ENCODE measurements at places on chromosomes 16 and 17.

DNA sequence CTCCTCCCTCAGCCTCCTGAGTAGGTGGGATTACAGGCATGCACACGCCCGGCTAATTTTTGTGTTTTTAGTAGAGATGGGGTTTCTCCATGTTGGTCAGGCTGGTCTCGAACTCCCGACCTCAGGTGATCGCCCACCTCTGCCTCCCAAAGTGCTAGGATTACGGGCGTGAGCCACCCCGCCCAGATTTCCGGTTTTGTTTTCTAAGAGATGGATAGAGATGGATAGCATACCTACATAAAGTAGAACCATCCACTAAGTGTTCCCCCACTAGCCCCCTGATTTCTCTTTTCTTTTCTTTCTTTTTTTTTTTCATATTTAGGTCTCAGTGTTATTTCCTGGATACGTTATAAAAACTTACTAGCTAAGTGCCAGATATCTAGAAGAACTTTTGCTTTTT is 2.0 kb downstream of the WSB1 start:
- no peak for DNase-seq

DNA sequence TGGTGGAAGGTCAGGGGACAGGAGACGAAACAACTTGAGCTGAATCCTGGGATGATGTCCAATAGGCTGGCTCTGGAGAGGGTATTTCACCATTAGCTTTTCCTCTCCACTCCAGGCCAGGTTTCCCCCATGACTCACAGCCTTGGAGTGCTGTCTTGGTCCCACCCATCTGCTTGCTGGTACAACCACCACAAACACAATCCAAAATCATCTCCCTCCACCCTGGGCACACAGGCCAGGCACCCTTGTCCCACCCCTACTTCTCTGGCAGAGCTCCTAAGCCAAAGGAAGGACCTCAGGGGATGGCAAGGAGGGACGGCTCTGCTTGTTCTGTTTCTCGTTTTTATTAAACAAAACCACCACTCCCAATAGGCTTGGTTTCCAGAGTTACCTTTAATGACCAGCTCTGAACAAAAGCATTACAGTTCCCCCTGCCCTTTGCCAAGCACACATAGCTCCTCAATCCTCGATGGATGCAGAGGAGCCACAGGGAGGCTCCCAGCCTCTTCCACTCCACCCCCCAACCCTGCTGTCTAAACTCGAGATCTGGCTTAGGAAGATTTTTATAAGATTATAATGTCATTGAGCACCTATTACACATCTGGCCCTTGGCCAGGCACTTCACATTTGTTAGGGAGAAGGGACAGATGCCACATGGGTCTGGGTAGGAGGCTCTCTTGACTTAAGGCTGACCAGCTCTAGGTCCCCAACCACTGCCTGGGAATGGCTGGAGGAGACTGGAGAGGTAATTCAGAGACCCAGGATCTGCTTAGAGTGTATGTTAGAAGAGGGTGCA is 13.3 kb downstream of the CAVIN1 start:
- DNase-seq = no peak

DNA sequence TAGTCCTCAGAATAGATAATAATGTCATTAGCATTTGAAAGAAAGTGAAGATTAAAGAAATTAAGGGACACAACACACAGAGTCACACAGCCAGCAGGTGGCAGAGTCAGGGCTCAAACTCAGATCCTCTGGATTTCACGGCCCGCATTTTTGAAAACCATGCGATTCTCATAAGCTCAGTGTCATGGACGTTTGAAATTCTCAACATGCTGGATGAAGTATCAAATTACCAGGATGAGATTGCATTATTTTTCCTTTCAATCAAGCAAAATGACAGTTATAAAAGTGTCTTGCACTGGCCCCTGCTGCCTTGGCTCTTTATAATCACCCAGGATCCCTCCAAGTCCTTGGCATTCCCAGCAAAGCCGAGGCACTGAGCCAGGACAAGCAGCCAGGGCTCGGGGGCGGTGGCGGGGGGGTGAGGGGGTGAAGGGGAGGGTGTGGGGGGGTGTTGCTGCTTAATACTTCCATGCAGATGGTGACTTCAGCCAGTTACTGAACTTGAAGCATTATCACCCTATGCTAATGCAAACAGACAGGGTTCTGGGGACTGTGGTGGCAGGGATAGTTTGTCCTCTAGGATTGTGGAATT is 6.6 kb upstream of the BMERB1 start:
- DNase-seq = peak; percentile 44

GRCh38 chr16:57870753-57871454 is 68.6 kb upstream of the KIFC3 start:
- DNase-seq = no peak

DNA sequence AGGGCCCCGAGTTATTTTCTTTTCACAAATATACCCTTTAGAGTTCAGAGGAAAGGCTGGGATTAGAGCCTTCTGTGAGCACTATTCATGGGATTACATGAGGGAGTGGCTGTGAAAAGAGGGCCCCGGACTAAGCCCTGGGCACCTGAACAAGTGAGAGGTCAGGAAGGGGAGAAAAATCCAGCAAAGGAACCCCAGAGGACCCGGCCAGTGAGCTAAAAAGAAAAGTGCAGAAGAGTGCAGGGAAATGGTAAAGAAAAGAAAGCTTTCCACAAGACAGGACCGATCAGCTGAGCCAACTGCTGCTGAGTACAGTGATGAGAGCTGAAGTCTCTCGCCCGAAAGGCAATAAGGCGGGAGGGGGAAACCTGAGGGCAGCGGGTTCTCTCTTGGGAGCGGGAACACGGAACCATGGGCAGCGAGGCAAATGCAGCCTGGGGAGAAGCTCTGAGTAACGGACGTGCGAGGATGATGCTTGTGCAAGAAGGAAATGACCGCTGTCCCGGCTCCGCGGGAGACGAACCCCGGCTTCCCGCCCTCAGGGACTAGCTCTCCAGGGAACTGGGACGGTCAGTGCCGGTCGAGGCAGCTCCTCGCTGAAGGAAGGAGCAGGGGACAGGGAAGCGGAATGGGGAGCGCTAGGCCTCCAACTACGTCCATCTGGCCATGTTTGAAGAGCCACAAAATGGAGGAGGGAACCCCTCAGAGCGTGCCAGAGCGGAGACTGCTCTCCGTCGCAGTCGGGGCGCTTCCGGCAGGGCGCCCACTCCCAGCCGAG is 665 bp upstream of the ALDH3A2 start:
- DNase-seq = peak; percentile 22

GRCh38 chr17:2197271-2197670 is 106.3 kb downstream of the SMG6 start:
- no peak for DNase-seq

- no peak for DNase-seq
Measured at GRCh38 chr17:66283971-66284370, 18.4 kb upstream of the PRKCA start.

- DNase-seq = no peak
Measured at GRCh38 chr16:79703066-79703465, 102.5 kb upstream of the MAF start.

- no peak for DNase-seq
Measured at GRCh38 chr16:86986136-86986535, 331.1 kb downstream of the C16orf95 start.

GRCh38 chr16:79295746-79296145 is 304.8 kb downstream of the MAF start:
- no peak for DNase-seq

- no peak for DNase-seq
Measured at GRCh38 chr16:48960830-48961229, 320.8 kb downstream of the CBLN1 start.

GRCh38 chr16:80731915-80732314 is 72.5 kb downstream of the CDYL2 start:
- no peak for DNase-seq

GRCh38 chr17:44118427-44119050 is 4.9 kb downstream of the HDAC5 start:
- DNase-seq = no peak

- DNase-seq = no peak
Measured at GRCh38 chr16:74720579-74720978, 19.9 kb upstream of the MLKL start.

GRCh38 chr17:69246726-69247375 is 18.2 kb upstream of the ABCA10 start:
- DNase-seq = peak; percentile 40

DNA sequence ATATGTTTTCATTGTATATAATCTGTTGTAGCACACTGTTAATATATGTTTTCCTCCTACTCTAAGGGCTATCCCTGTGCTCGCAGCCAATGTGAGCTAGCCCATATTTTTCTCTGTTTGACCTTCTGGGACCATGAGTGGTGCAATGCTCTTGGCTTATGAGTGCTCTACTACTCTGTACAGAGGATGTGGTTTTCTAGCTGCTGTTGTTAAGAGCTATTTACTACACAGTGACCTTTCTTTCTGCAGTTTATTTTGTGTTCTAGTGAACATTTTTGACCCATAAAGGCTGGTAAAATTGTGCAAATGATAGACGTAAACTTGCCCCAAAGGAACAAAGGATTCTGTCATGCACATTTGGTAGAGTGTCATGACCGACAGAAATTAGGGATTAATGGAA is 84.1 kb upstream of the CPHXL start:
- no peak for DNase-seq

- DNase-seq = peak; percentile 42
Measured at GRCh38 chr17:32876417-32877163, at the start of gene MYO1D. Gene MYO1D (minus strand): TSS chr17:32877124. CDS start chr17:32876872, 252 bp downstream.

DNA sequence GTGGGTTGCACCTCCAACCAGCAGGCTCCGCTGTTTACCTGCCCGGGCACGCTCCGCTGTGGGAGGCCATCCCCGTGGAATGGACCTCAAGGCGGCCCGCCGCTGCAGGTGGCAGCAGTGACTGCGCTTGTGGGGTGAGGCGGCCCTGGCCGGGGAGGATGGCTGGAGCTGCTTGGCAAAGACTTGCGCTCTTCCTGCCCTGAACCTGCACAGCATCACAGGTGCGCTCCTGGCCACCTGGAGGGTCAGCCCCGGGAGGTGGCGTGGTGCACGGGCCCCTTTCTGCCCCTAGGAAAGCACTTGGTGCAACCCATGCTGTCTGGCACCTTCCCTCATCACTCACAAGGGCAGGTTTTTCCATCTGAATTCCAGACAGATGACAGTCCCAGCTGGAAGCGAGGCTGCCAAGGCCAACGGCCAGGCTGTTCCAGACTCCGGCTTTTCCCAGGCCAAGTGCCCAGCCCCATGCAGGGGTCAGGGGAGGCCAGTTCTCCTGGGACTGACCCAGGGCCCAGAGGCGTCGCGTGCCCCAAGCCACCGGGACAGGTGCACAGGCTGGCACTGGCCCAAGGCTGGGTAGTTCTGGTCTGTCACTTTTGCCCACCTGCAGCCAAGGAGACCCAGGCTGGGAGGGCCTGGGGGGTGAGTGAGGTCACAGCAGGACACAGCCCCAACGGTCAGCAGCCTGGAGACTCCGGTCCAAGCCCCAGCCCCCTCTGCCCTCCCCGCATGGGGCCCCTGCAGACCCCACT is 13.3 kb downstream of the UTS2R start:
- no peak for DNase-seq

DNA sequence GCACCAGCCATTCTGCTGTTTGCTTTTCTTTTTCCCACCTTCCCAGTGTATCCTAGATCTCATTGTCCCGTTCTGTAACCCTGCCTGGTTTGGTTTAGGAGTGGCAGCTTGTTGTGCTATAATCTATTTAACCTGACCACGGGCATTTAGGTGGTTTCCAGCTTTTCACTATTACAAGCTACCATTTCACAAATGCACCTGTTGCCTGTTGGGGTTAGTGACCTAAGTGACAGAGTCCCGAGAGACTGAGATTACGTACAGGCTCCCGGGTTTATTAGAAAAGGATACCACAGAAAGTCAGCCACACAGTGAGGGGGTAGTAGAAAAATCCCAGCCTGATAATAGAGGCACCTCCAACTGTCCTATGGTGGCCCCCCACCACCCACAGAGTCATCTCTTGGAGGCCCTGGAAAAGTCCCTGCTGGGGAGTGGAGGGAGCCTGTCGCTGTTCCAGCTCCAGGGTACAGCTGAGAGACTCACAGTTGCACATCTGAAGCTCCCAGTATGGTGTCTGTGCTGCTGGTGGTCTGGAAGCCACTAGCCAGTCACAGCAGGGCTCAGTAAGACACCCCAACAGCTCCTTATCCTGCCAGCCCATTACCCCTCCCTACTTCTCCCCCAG is 21.2 kb downstream of the CLEC16A start:
- DNase-seq = peak; percentile 87

DNA sequence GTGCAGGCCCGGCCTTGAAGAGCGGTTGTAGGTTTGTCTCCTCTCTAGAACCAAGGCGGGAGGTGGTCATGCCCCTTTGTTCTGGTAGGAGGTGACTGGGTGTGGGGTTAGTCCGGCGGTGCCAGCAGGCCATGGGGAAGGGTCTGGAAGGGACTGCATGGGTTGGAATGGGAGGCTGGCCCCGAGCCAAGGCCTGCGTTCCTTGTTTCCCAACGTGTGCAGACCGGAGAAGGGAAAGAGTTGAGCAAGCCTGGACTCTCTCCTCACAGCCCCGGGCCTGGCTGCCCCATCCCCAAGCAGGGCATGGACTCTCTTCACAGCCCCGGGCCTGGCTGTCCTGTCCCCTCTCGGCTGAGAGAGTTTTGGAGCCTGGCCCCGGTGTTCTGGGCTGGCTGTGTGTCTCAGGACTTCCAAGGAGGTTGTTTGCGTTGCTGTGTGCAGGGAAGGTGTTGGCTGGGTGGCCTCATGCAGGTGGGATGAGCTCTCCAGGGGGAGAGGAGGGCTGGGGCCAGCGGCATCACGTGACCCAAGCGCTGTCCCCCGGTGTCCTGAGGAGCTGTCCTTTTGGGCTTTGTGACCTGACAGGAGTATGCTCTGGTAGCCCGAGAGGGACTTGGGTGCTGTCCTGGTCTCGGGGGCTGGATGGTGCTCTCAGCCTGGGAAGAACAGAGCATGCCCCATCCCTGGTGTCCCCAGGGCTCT is 2.6 kb downstream of the CACNA1H start:
- DNase-seq = no peak

- DNase-seq = no peak
Measured at GRCh38 chr17:65058593-65058992, 2.1 kb upstream of the GNA13 start.

GRCh38 chr17:56545106-56545505 is 48.4 kb upstream of the NOG start:
- DNase-seq = no peak

GRCh38 chr17:48442819-48443218 is 12.8 kb upstream of the SKAP1 start:
- DNase-seq = peak; percentile 48

GRCh38 chr17:19750835-19751234 is 2.7 kb upstream of the ALDH3A1 start:
- DNase-seq = no peak
